ENCODE measurements at places on chromosomes 16 and 17.

- no peak for DNase-seq
These were observed 80.6 kb upstream of the CDH11 start for GRCh38 chr16:65202461-65202860.

- DNase-seq, result no peak
These were observed 45.3 kb downstream of the DDX19A start for GRCh38 chr16:70391881-70392481.

- DNase-seq, result no peak
These were observed 7.1 kb downstream of the NUDT16L1 start for GRCh38 chr16:4700380-4700996.

DNA sequence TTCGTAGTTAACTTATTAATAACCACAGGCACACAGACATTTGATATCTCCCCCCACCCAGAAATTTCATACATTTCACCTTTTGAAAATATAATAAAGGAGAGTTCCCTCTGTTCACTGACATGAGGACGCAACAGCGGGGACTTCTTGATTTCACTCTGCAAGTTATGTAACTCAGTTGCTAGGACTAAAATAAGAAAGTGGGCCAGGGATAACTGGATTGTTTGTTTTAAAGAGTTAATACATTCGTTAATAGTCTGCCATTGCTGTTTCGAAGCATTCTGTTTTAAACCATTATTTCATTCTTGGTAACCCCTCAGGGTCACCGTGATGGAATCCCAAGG lies 1.2 kb downstream of the RHOT1 start:
- no peak for DNase-seq

DNA sequence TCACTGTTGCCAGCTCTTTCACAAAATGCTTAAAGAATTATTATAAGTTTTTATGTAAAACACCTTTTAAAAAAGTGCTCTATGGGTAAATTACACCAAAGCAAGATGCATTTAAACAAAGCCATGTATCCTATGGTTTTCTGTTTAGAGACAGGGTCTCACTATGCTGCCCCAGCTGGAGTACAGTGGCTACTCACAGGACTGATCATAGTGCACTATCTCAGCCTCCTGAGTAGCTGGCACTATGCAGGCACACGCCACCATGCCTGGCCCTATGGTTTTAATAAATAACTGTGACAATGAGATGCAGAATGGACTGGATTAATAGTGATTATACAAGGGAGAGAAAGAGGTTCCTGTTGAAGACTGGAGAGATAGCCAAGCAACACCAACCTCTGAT lies 40.2 kb downstream of the SPOP start:
- DNase-seq, result no peak

- no peak for DNase-seq
These were observed 30.2 kb upstream of the JPT2 start for GRCh38 chr16:1647856-1648255.

GRCh38 chr17:75077496-75078283 lies 10.1 kb upstream of the SLC16A5 start:
- no peak for DNase-seq

- no peak for DNase-seq
These were observed 843 bp downstream of the ZNF174 start for GRCh38 chr16:3401719-3402397.
